ENCODE measurements at places on chromosomes 4 and X.
A peak's percentile ranks its signal among the peaks of the same experiment; 100 is the strongest.

- no peak for DNase-seq
These were observed 20.5 kb downstream of the PKD2 start for GRCh38 chr4:88027611-88028608.

DNA sequence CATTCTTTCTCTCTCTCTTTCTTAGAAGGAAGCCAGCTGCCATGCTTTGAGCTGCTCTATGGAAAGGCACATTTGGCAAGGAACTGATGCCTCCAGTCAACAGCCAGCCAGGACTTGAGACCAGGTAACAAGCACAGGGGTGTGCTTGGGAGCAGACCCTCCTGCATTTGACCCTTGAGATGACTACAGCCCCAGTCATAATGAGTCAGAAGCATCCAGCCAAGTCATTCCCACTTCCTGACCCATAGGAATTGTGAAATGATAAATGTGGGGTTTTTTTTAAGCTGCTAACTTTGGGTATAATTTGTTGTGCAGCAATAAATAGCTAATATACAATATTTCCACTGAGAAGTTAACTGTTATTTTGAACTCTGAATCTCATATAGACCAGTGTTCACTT, 446.9 kb downstream of the GRXCR1 start:
- no peak for DNase-seq

DNA sequence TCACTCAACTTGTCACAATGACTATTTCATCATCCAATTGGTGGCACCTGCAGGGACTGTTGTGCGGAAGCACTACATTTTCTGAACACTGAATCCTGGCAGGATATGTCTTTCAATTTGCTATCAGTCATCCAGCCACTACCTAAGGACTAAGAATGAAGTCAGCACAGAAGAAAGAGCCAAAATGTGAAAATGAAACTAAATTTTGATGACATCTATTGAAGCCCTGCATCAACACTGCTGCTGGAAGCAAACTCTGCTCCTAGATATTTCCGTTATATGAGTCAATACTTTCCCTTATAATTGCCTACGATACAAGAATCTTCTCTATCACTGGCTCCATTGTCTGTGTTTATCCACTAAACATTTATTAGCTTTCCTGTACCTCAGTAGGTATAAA, 917.9 kb downstream of the RAPGEF2 start:
- no peak for DNase-seq

GRCh38 chr4:18138076-18138665, 116.6 kb upstream of the LCORL start:
- DNase-seq = no peak

GRCh38 chr4:7761312-7761711, 178.3 kb downstream of the AFAP1 start:
- DNase-seq = no peak

DNA sequence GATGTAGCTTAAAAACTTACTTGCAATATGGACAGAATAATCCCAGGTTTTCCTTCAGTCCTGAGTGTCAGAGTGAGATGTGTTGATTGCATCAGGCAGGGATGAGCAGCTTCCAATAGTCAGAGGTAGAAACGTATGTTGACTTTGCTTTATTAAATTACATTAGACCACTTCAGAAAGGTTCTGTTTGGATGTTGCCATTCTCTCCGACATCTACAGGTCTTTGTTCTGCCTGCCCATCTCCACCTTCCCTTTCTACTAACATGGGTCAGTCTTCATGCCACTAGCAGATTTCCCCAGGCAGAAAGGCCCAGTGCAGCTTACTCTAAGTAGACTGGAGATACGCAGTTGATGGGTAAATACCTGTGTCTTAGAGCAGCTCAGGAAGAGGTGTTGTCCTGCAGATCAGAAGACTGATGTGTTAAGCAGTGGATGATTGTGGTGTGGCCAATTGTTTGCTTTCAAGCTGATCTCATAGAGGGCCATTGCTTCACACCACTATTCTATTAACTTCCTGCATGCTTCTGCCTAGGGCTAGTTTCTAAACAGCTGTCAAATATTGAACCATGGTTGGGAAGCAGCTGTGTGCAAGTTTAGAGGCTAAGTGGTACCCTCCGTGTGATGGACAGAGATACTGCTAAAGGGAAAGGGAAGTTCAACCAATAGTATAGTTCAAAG, 1.8 kb downstream of the FRMPD4 start:
- no peak for DNase-seq

GRCh38 chr4:5662555-5662954, 45.8 kb downstream of the EVC2 start:
- no peak for DNase-seq

GRCh38 chr4:177487977-177488376, 45.7 kb upstream of the AGA start:
- DNase-seq = no peak

DNA sequence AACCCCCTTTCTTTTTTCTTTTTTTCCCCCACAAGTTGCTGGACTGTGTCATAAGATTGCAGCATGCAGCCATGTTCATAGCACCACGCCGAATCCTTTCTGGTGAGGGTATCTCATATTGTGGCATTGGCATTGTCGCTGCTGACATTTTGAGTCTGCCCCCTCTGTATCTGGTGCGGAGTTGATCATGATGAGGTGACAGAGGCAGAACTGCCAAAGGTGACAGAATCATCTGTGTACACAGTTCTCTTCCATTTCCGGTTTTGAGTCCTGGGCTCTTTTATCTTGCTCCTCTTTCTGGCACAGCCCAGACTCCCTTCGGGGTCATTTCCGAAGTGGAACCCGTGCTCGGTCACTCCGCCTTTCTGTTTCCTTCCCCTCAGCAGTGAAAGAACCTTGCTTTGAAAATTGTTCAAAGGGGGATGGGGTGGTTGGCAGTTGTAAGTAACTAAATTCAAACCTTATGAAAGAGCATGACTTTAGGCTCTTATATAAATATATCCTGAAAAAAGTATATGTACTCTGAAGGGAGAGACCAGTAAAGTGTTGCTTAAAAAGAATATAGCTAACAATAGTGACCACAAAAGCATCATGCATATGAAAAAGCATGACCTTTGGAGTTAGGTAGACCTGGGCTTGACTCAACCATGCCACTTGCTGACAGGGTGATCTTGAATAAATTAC, 55.0 kb upstream of the BMP2K start:
- DNase-seq = peak; percentile 40

- no peak for DNase-seq
These were observed 27.2 kb downstream of the RASL11B start for GRCh38 chr4:52889354-52889753.
